ENCODE measurements at places on chromosomes 16 and 17.

GRCh38 chr16:89691231-89691985, 4.9 kb downstream of the CDK10 start:
- DNase-seq = no peak

GRCh38 chr16:27474921-27475320, 72.9 kb downstream of the IL21R start:
- DNase-seq = no peak

GRCh38 chr17:28357901-28358197, 522 bp upstream of the POLDIP2 start:
- no peak for DNase-seq

DNA sequence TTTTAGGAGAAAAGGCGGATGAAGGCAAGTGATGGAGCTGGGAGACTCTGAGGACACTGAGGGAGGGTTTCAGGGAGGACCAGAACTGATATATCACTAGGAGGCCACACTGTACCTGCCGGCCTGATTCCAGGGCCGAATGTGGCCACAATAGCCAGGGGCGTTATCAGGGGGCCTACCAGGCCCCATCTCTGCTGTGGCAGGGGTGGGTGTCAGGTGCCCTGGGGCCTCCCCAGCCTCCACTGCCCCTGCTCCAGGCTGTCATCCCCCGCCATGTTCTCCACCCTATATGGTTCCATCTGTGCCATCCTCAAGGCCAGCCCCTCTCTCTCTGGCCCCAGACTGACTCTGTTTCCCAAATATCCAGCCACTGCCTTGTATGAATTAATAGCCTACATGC, 246.5 kb downstream of the GSG1L start:
- DNase-seq = no peak

GRCh38 chr16:69672998-69673713, 53.2 kb downstream of the NQO1 start:
- no peak for DNase-seq

GRCh38 chr16:9256196-9256595, 164.8 kb downstream of the HAPSTR1 start:
- DNase-seq = no peak

- peak; percentile 38 for DNase-seq
Measured at GRCh38 chr17:8223356-8224126, 13.2 kb upstream of the AURKB start.

DNA sequence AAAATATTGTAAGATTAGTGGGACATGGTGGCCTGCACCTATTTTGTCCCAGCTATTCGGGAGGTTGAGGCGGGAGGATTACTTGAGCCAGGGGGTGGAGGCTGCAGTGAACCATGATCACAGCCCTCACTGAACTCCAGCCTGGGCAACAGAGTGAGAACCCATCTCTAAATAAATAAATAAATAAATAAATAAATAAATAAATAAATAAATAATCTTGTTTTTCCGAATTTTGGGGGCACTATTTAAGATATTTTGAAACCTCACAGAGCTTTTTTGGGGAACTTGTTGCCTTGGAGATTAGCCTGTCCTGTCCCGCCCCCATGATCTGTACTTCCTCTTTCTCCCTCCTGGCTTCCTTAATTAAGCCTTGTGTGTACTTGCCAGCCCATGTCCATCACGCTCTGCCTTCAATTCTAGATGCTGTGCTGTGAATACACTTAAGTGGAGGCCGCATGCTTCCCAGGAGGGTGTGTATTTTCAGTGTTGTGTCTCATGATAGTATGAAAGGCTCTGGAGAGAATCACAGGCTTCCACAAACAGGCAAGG, 4.4 kb downstream of the LGALS9 start:
- no peak for DNase-seq

GRCh38 chr17:43897831-43898230, 9.5 kb downstream of the MPP2 start:
- DNase-seq = no peak

- no peak for DNase-seq
Measured at GRCh38 chr17:36142235-36142634, 34.2 kb downstream of the TBC1D3B start.

DNA sequence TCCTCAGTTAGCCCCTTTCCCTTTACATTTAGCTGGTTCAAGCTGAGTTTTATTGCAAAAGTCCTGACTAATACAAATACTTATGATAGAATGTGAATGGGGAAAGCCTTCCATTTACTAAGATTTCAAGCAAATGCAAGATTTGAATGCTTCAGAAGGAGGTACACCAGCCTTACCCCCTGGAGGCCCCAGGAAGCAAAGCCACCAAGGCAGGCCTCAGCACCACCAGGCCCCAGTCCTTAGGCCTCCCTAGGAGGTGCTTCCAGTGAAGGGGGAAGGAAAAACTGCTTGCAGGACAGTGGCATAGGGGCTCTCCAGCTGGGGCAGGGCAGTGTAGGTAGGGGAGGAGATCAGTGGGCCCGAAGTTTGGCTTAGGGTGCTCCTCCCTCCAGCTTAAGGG, 7.3 kb upstream of the PRPSAP2 start:
- DNase-seq = no peak

DNA sequence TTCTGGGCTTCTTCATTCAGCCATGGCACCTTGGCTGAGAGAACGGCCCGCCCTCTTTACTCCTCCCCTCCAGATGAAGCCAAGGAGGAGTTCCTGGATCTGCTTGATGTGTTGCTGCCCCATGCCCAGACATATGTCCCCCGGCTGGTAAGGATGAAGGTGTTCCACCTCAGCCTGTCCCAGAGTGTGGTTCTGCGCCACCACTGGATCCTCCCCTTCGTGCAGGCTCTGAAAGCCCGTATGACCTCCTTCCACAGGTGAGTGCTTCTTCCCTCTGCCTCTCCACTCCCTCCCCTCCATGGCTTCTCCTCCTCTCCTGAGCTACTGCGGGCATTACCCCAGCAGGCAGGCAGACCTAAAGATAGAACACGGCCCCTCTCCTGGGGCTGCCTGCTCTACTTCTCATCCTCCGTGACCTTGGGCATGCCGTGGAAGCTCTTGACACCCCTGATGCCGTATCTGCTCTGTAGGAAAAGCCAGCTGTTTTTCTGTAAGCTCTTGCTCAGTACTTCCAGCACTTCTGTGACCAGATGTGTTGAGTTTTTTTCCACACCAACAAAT, 8.7 kb downstream of the USB1 start:
- DNase-seq = no peak

DNA sequence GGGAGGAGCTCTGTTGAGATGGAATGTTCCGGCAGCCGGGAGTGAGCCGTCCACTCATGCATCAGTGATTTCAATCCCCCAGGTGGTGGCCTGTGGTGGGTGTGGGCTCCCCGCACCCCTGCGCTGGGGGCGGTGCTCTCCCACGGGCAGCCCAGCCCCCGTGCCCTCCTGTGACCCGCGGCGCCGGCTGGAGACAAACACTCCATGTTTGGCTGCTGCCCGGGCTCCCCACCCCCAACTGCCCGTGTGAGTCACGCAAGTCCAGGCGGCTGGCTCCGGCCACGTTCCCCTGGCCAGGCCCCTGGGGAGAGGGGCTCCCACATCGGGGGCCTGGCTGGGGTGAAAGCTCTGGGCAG, 29.4 kb downstream of the CACNA1H start:
- no peak for DNase-seq

DNA sequence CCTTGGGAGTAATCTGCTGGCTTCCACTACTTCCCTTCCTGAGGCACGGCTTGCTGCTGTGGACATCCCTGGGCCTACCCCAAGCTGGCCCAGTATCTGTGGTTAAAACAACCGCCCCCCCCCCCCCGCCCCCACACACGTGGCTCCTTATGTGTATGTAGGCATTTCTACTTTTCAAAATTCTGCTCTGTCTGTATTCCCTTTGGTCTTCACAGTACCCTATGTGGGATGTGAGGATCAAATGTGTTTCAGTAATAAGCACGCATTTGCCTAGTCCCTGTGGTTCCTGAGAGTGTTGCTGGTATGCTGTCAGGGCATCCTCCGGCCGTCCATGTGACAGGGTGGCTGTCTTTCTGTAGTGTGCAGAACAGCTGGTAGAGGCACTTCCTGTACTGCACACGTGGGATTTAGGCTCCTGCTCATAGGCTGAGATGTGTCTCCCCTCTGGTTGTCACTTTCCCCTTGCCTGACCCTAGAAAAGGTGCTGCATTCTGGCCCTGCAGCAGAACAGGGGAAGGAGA, 2.2 kb downstream of the NT5M start:
- peak; percentile 41 for DNase-seq

- no peak for DNase-seq
Measured at GRCh38 chr17:74478420-74479100, 12.1 kb downstream of the CD300A start.

GRCh38 chr17:32267690-32268205, 2.1 kb downstream of the RHBDL3 start:
- DNase-seq = no peak

DNA sequence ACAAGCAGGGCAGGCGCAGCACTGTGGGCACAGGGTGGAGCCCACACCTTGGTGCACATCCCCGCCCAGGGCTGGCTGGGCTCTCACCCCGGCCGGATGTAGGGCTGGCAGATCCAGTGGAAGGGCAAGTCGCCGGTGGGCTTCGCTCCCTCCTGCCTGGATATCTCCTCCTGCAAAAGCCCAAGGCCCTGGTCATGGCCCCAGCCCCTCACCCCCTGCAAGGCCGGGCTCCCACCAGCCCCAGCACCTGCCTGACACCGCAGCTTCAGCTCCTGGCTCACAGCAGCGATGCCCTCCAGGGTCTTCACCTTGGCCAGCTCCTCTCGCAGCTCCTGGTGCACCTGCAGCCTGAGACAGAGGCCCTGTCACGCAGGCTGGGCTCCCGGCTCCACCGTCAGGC, 5.0 kb downstream of the DUS1L start:
- no peak for DNase-seq

DNA sequence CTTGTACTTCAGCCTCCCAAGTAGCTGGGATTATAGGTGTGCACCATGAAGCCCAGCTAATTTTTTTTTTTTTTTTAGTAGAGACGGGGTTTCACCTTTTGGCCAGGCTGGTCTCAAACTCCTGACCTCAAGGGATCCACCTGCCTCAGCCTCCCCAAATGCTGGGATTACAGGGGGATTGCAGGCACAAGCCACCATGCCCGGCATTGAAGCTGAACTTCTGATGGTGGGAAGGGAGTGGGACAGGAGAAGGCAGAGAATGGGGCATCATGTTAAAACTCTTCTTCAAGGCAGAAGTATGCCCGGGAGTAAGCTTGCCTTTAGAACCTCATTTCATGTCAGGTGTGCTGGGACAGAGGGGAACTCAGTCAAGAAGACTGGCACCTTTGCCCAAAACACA, 48.6 kb upstream of the ZFHX3 start:
- no peak for DNase-seq

GRCh38 chr17:59440757-59441463, 109.5 kb downstream of the YPEL2 start:
- DNase-seq = peak; percentile 84

- no peak for DNase-seq
Measured at GRCh38 chr16:705431-706188, at the start of gene FBXL16. Gene FBXL16, minus strand, starts transcription at chr16:705801. Its CDS starts 8,396 bp downstream, at chr16:697405.

DNA sequence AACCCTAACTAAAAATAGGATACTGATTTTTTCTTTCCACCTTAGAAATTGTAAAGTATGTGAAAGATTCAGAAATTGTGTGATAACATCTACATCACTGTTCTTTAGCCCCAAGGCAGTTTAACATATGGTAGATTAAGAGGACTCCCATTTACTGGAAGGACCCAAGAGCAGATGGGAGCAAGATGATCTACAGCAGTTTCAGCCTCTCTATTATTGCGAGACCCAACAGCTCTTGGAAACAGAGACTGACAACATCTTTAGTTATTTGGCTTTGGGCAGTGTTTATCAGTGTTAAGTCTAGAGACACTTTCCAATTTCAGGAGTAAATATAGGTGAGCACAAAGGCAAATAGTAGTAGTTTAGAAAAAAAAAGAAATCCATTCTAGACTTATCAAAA, 124.9 kb upstream of the CORO6 start:
- DNase-seq = no peak

DNA sequence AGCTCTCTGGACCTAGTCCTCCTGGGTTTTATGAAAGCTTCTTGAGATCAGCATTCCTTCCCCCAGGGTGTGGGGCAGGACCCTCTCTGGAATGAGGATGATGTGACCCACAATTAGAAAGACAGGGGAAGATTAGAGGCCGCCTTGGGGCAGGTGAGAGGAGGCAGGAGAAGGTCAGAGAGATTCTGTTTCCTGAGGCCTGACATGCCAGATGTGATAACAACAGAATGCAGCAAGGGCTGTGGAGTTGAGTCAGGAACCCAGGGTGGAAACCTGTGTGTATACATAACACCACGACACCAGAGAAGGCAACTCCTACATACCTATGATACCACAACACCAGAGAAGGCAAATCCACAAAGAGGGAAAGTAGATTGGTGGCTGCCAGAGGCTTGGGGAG, 5.4 kb upstream of the SLC5A10 start:
- DNase-seq = no peak

- DNase-seq = no peak
Measured at GRCh38 chr17:28861393-28862203, 6.8 kb downstream of the ERAL1 start.

DNA sequence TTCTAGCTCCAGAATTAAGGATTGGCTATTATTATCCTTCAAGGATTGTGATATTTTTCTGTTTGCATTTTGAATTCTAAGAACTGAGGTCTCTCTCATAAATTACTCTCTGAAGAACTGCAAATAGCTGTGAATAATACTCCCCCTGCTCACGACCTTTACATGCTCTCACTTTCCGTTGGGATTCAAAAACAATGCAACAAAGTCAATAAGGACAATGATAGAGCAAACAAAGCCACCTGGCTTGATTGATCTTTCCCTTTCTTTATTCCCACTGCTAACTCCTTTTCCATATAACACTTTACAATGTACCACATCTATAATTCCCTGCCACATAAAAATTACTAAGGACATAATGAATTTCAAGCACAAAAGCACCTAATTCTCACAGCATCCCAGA, 523.0 kb upstream of the CA10 start:
- no peak for DNase-seq

DNA sequence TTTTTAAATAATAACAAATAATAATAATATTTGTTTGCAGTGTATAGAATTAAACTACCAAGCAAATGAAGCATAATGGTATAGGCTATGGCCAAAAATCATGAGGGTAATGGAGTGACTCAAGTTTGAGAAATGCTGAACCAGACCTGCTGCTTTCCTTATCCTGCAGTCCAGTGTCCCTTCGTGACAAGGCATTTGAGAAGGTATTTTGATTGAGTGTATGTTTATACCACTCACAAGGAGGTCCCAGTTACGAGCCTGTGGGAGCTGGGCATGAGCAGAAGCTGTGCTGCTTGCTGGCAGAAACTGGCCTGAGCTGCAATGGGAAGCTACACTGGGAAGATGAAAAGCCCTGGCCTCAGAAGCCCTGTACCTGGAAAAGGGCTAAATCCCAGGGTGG, 50.3 kb downstream of the GNAO1 start:
- no peak for DNase-seq

GRCh38 chr17:42406615-42407288, 16.3 kb downstream of the CAVIN1 start:
- no peak for DNase-seq

DNA sequence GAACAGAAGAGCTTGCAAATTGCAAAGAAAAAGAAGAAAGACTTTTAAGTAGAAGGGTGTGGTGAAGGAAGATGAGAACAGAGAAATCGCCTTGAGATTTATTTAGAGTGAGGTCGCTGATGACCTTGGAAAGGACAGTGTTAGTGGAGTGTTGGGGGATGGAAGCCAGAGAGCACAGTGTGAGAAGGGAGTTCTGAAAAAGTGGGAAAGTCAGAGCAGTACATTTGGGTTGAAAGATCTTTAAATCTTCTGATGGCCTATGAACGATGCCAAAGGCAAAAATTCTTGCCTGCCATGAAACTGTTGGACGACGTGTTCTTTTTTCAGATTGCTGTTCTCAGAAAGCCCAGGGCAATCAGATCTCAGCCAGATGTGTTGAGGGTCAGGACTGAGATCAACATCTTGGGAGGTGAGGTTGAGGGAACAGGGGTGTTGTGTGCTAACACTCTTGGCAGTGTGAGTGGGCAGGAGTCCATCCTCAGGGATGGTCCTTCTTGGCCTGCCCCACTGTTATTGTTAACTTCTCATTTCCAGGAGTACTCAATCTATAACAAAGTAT, 330.1 kb downstream of the MAP2K6 start:
- DNase-seq = no peak
